Inflammatory macrophage (primary cell): ENCODE measurements at places on chromosomes 1 and 21.

GRCh38 chr1:107246775-107247345, 106.0 kb downstream of the NTNG1 start:
- DNase-seq, result no peak

DNA sequence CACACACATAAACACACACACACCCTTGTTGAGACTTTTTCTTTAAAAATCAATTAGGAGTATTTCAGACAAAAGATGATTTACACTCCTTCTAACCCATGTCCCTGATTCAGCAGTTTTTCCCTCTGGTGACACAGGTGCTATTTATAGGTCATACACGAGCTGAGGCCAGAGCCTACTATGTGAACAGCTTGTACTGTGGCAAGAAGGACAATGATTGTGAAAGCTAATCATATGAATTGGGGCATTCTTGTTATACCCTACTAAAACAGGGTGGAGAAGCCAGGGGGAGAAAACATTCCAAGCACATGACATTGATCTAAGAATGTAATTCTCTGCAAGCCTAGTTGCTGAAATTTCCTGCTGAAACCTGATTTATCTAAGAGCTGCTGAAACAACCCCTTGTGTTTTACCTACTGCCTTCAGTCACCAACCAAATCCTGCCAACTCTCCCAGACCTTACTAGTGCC, 60.3 kb downstream of the XCL1 start:
- peak; percentile 15 for DNase-seq

GRCh38 chr1:102751111-102751510, 357.2 kb downstream of the COL11A1 start:
- no peak for DNase-seq

GRCh38 chr1:64912191-64912590, 54.2 kb downstream of the JAK1 start:
- DNase-seq, result no peak

DNA sequence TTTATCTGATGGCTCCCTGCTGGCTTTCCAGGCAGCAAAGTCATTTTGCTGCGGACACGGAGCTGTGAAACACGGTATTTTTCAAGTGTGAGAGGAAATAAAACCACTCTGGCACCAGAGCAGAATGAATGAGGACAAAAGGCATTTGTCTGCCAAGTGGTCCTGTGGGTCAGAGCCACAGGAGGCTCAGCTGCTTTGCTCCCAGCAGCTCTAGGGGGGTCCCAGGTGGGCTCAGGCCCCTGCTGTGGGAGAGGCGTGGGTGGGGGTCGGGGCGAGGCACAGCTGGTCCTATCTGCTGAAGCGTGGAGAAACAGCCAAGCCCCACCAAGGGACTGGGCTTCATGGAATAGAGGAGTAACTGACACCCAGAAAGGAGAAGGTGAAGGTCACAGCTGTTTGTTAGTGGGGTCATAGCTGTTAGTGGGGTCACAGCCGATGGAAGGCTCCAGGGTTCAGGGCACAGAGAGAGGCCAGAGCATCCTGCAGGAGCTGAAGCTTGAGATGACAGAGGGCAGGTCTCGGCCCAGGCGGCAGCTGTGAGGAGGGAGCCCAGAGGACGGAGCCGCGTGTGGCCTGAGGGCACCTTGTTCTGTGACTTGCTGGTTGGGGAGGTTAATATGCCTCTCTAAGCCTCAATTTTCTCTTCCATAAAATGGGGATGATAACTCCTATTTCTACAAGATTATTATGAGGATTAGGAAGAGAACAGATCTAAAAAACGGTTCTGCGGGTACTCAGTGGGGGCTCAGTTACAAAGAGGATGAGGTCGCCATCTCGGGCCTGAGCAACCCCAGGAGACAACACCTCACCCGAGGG, 7.1 kb downstream of the KIF17 start:
- DNase-seq, result no peak

DNA sequence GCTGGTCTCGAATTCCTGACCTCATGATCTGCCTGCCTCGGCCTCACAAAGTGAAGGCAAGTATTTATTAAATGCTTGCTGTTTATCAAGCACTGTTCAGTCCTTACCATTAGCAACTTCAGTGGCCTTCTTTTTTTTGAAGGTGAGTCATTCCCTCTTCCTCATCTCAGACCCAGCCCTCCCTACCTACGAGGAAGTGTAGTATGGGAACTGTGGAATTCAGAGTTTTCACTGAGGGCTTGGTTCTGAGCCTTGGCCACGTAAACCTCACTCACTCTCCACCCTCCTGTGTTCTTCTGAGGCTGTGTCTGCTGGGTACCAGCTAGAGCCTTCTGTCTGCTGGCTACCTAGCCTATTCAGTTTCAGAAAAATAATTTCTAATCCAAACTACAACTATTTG, 218.3 kb upstream of the SGIP1 start:
- DNase-seq, result peak; percentile 17

DNA sequence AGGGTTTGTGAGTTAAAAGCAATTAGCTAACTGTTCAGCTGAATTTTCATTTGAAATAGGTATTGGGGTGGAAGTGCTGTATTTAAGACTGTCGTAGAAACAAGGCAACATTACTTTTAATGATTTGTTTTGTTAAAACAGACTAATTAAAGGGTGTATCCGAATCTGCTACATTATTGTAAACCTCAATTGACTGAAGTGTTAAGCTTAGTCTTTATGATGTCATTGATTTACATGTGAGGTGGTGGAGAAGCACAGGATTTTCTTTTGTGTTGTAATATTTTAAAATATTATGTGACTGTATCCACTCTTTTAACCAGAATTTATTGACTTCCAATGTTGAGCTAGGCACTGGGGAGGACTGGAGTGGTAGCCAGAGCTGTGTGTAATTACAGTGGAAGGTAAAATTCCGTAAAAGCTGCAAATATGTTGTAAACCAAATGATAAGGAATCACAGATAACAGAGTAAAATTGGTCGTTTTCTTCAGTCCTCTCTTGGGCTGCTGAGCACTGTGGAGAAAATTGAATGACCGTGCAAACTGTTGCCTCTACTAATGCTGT, 1.6 kb downstream of the HOOK1 start:
- no peak for DNase-seq

DNA sequence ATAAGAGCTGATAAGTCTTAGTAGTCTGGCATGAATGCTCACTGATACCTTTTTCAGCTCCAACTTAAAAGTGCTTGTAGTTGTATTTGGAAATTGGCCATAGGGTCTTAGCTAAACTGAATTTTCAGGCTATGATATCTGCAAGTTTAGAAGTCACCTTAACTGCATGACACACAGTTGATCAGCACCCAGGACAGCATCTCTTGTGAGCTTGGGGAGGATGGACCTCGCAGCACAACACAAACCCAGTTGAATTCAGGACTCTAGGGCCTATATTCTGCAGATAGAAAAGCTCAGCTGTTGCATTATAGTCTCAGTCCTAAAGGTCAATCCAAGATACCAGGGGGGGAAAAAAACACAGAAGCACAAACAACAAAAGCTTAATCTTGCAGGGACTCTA, 394.3 kb downstream of the KCNH1 start:
- DNase-seq, result no peak

GRCh38 chr1:12279728-12280464, 50.1 kb downstream of the VPS13D start:
- DNase-seq, result no peak

- no peak for DNase-seq
Observed at GRCh38 chr1:178947677-178947981, 76.8 kb upstream of the ANGPTL1 start.

DNA sequence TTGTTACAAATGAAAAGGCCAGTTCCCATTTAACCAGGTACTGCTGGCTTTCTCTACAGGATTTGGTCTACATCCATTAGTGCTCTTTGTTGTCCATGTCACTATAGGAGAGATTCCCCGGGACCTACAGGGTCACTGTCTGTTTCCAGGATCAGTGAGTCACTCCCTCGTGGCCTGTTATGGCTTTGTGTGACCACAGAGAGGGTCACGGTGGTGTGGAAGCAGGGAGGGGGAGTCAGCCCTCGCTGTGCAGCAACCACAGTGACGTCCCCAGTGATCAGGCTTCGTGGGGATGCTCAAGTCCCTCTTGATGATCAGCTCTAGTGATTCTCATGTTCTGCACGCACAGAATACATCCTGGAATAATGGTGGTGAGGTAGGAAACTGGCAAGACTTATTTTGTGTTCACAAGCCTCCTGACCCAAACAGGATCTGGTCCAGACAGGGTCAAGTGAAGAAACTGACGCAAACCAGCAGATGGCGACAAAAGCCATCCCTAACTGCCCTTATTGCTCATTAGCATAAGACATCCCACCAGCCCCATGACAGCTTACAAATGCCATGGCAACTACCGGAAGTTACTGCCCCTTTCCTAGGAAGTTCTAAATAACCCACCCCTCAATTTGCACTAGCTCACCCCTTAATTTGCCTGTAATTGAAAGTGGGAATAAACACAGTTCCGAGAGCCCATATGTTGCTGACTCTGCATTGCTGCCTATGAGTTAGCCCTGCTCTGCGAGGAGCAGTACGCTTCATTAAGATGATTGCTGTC, 98.5 kb downstream of the DISC1 start:
- peak; percentile 68 for DNase-seq

DNA sequence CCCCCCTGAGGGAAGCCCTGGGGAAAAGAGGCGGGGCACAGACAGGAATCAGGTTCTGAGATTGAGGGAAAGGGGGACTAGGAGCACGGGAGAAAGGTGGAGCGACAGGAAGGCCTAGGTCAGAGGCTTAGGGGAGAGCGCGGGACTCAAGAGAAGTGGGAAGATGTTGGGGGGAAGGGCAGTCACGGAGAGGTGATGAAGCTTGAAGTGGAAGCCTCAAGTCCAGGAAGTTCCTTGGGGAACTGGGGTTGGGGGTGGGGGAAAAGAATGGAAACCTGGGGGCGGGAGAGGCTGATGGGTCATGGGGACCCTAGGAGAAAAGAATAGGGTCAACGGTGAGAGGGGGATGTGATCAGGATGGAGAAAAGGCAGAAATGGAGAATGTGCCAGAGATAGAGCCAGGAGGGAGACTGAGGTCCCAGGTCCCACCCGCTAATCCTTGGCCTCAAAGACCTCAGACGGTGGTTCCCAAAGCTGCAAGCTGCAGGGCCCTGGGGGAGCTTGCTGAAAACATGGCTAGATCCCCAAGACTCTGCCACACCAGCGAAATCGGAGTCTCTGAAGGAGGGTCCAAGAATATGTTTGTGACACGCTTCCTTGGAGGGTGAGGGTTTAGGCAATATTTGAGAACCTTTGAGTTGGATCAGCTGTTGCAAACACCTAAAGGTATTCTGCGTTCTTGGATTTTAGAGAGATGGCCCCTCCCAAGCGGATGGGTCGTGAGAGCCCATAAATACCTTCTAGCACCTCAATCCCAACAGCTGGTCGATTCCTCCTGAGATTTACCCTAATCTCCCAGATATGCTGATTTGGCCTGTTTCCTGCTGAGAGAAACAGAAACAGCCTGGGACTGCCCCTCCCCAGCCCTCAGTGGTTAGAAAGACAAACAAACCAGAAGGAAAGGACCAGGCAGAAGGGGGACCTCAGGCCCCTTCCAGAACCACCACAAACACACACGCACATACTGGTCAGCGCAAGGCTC, 3.6 kb downstream of the C1orf232 start:
- no peak for DNase-seq

DNA sequence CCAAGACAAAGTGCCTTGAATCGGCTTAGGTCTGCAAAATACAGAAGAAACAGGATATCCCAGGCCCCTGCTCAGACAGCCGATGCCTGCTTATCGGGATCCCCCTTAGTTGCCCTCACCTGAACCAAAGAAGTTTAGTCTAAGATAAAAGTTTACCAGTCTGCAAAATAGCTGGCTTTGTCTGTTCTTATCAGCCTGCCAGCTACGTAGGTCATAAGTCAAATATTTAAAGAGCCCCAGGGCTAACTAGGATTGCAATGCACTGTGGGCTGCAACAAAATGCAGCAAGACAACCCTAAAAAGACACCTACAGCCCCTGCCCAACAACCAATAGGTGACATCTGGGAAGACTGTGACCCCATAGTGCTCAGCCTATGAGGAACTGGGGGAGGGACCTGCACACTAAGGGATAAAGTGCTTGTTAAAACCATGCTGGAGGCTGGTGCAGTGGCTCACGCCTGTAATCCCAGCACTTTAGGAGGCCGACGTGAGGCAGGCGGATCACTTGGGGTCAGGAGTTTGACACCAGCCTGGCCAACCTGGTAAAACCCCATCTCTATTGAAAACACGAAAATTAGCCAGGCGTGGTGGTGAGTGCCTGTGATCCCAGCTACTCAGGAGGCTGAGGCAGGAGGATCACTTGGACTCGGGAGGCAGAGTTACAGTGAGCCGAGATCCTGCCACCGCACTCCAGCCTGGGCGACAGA, 27.4 kb downstream of the LRRC3 start:
- DNase-seq, result no peak

DNA sequence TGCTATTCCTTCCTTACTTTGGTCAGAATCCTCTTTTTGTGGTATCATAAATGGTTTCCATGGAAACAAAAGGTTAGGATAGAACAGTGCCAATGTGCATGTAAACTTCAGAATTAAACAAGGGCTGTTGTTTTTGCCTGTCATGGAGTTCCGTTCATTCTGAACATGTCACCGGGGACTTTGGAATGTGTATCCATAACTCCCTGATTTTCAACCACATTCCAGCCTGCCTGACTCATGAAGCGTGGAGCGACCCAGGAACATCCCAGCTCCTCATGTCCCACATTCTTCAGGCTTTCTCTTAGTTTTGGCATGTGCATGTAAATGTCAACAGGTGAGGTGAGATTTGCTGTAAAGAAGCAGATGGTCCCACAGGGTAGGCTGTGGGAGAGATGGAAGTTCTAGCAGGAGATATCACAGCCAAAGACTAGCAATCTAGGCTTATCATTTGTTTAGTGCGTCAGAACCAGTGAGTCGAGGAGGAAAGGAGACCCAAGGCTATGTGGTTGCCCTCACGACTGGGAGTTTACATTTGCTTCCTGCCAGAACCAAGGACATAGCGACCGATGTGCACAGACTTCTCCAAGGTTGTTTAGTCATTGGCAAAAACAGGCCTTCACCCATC, 23.0 kb upstream of the DNAJC11 start:
- DNase-seq, result no peak

DNA sequence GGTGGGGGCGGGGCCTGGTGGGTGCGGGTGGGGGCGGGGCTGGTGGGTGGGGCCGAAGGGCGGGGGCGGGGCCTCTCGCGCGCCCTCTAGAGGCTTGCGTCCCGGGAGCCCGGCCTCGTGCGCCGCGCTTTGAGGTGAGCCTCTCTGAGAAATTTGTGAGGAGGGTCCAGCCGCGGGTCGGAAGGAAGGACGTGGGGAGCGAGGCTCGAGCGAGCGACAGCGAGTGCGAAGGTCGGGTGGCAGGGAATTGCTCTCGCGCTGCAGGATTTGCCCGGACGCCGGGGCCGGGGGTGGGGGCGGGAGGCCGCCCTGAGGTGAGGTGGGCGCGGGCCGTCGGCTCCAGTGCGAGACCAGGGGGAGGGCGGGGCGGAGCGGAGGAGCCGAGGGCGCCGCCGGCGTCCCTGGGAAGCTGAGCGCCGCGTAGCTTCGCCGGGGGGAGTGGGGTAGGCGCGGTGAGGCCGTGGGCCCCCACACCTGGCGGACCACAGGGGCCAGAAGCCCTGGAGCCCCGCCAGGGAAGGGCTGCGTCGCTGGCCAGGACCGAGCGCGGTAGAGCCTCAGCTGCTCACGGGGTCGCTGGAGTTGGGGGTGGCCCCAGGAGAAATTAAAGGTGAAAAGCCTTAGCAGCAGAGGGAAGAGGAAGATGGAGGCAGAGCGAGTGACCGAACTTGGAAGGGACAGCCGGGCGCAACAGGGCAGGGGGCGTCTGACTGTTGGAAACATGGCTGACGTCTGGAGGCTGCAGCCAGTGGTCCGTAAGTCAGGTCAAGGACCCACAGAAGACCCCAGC, 754 bp upstream of the LSS start:
- no peak for DNase-seq
